ENCODE measurements at places on chromosomes 6 and 20.
A peak's percentile ranks its signal among the peaks of the same experiment; 100 is the strongest.

DNA sequence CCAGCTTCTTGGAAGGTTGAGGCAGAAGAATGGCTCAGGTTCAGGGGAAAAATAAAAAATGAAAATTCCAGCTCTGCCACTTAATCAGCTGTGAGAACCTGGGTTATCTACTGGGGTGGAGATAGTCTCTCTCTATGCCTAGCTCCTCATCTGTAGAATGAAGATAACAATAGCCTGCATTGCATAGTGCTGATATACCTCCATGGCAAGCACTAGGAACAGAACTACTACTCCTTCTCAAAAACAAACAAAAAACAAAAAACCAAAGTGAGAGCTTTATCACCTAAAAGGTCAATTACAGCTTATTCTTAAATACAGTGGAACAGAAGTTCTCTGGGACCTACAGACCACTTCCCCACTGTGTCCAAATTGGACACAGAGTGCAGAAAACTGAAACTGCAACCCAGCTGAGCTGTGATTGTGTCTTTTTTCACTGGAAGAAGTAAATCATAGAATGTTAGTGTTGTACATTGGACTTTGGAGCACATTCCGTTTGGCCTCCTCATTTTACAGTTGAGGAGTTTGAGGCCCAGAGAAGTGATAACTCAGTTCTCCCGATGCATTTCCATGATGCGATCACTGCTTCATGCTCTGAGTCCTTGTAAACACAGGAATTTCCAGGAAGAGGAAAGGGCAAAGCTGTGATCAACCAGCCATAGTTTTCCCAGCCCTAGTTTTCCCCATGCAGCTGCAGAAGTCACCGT is 23.3 kb downstream of the MTFR2 start:
- no peak for DNase-seq

DNA sequence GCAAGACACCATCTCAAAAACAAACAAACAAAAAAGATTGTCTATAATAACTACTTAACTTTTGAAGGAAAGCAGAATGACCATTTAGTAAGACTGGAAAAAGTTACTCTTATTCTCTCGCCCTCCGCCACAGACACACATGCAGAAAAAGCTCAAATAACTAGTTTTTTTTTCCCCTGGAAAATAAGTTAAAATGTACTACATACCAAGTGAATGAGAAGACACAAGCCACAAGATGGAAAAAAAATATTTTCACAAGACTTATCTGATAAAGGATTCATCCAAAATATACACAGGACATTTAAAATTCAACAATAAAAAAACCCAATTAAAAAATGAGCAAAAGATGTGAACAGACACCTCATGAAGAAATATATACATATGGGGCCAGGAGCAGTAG is 31.9 kb downstream of the NUDT3 start:
- no peak for DNase-seq

GRCh38 chr20:10217721-10218410 is 764 bp upstream of the SNAP25 start:
- DNase-seq, result peak; percentile 36

DNA sequence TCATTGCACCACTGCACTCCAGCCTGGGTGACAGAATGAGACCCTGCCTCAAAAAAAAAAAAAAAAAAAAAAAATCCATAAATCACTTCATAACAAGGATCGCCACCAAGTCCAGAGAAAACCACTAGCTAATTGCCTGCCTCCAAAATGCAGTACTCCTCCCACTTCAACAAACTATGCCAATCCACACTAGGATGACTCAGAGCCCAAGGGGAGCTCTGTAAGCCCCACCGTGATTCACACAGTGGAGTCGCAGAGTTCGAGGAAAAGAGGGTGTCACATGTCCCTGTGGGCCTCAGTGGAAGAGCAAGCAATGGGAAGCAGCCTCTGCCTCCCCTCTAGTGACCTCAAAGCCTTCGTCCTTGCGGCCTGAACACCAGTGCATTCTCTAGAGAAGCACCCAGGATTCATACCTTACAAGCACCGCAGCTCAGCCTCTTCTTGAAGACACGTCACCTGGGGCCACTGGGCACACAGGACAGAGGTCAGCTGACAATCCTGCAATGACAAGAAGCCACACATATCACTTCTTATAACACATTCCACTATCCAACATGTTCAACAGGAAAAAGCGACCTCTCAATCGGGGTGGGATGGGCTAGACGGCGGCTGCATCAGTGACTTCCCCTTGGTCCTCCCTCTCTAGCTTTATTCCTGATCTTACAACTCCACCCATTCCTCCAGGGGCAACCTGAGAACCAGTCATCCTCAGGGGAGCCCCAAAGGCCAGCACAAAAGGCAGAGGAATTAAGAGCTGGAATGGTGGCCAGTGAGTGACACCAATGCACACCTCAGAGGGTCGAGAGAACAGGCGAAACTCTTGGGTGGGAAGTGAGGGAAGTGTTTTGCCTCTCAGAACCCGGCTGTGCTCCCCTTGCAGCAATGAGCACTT is 8.9 kb downstream of the SNHG17 start:
- no peak for DNase-seq

DNA sequence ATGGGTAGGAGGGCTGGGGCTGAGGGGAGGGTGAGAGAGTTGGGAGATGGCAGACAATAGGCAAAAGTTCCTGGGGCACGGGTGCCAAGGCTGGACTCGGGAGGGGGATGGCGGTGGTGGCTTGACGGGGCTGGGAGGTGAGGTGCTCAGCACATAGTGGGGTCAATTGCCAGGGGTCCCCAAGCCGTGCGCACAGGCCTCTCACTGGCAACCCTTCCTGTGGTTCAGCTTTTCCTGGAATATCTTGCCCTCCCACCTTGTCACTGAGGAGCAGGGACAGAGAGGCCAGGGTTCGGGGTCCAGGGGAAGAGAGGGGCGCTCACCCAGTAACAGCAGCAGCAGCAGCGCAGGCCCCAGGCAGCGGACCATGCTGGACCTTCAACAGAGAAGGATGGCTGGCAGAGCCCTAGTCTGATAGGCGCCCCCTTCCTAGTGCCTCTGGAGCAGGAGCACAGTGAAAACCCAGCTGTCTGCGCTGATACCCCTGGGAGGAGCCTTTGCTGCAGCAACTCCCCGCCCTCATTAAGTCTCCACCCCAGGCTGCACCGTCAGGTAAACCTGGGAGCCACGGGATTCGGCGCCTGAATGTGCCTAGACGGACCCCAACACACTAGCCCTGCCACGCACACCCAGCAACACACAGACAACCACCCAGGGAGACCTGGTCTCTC is at the start of gene GFRA4:
TSS of gene GFRA4 (minus strand) at position 369 of the 671 bp plus-strand sequence. CDS start at position 369, 0 bp downstream.
- DNase-seq, result no peak

DNA sequence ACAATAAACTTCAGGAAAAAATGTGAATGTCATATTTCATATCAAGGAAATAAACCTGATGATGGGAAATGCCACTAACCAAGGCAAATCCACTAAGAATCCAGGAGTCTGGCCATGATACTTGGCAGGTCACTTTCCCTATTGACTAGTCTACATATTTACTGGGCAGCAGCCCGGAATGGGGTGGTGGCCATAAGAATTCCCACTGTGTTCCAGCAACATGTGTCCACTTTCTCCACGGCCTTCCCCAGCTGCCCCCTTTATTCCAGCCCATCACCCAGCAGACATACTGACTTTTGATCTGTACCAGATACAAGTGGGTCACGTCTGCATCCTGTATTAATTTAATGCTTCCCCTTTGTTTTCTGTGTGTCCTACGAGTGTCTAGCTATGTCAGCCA is 234.5 kb upstream of the PRDM1 start:
- no peak for DNase-seq

- DNase-seq, result no peak
Observed at GRCh38 chr6:383856-384255, 7.7 kb upstream of the IRF4 start.

GRCh38 chr6:133431031-133431430 is 189.9 kb downstream of the EYA4 start:
- no peak for DNase-seq

- DNase-seq, result no peak
Observed at GRCh38 chr6:95581073-95581472, 3.7 kb downstream of the MANEA start.

All from left renal cortex interstitium (tissue), 4 donors.